ENCODE measurements at places on chromosomes 3 and 15. TPM values are rescaled to one million over a fixed set of nuclear protein-coding genes. Genes with fewer than 3 reads are reported as not detected.

The MKRN2OS gene
- not detected for total RNA-seq

The ARL14 gene
- total RNA-seq: 5.2 TPM

The EPHB3 gene
- total RNA-seq: 28.0 TPM

The LRRC57 gene
- 20.7 TPM for total RNA-seq

The GOLGA6D gene
- not detected for total RNA-seq

The GOLGA8A gene
- total RNA-seq: 43.9 TPM

The SCAMP5 gene
- total RNA-seq: 6.9 TPM

The THRB gene
- 14.8 TPM for total RNA-seq

The CNTN6 gene
- 10.2 TPM for total RNA-seq

The ZFAND6 gene
- total RNA-seq: 164 TPM

The MYLK gene
- 1,524 TPM for total RNA-seq

The CCR3 gene
- total RNA-seq: not detected

The HTR3E gene
- total RNA-seq: not detected

The IRAK2 gene
- 2.9 TPM for total RNA-seq

The SLC26A6 gene
- 8.0 TPM for total RNA-seq

Measured in urinary bladder (tissue), 4 donors.